Foreskin fibroblast (primary cell): ENCODE measurements at places on chromosomes 1 and 21.

- no peak for DNase-seq
Measured at GRCh38 chr1:232435729-232436128, 194.2 kb downstream of the SIPA1L2 start.

- DNase-seq: peak; percentile 47
Measured at GRCh38 chr1:77282866-77283539, 1.2 kb downstream of the AK5 start.

- DNase-seq: peak; percentile 52
Measured at GRCh38 chr1:117818456-117818855, 111.0 kb downstream of the GDAP2 start.

DNA sequence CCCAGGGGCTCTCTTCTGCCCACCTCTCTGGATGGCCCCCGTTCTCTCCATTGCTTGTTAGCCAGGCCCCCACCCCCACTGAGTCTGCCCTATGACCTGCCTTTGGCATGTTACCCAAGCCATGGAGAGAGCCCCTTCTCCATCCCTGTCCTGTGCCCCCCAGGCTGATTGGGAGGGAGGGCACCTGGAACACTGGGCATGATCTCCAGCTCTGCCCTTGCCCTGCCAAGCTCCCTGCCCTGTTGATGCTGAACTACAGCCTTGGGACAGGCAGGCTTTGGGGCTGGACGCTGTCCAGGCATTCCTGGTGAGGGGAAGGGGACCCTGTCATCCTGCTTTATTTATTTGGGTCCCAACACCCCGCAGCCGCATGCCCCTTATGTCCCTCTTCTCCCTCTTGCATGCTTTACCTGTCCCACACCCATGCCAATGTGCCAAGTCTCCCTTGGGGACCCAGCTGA, 10.7 kb downstream of the TRIM46 start:
- no peak for DNase-seq

- no peak for DNase-seq
Measured at GRCh38 chr1:11585389-11585788, 68.8 kb downstream of the FBXO2 start.

DNA sequence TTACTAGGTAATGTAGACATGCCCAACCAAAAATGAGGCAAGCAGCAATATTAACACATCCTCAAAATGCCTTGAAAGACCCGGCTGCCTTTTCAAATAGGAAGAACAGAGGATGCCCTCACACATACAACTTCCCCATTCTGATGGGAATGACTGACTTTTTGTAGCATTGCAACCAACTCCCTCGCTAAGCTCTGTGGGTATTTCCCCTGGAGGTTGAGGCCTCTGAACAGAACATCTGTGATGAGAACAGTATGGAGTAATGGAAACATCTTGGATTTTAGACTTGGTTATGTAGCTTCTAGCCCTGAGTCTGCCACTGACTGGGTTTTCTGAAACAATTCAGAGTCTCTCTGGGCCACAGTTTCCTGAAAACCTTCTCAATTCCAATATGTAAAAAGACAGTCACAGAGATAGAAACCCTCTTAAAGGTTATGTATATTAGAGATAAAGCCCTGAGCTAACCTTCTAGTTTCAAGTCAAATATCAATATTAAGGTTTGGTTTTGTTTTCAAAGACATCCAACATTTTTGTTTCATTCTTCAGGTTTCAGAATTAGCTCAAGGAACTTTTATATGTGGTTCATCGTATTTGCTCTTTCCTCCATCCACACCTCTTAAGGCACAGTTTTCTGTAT, 311.5 kb downstream of the SETD4 start:
- DNase-seq: no peak

DNA sequence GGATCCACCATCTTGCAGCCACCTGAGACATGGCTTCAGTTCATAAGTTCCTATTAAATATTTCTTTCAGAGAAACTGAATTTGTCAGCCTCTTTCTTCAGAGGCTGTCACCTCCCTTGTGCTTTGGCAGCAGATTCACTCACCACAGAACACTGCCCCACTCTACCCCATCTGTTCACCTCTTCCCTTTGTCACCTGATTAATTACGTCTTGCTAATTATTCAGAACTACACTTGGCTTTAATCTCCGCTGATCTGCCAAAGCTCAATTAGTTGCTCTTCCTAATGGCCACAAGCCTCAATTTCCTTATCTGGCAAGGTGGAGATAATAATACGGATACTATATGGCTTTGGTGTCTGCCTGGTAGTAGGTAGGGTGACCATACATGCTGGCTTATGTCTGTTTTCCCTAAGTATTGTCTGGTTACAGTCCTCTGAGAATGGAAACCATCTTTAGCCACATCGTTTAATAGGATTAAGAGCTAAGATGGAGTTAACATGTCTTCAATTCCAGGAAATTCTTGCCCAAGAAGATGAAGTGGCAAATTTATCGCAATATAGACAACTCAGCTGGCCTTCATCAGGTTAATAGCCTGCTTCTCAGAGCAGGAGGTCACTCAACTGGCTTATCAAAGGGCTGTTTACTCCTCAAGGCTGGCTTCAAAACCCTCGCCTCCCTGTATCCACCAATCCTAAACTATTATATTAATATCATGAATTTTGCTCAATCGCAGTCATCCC, 58.2 kb upstream of the ADAR start:
- no peak for DNase-seq
